ENCODE measurements at places on chromosomes 4 and X.

GRCh38 chrX:48720577-48721250, 24.2 kb downstream of the SUV39H1 start:
- DNase-seq = peak; percentile 37

DNA sequence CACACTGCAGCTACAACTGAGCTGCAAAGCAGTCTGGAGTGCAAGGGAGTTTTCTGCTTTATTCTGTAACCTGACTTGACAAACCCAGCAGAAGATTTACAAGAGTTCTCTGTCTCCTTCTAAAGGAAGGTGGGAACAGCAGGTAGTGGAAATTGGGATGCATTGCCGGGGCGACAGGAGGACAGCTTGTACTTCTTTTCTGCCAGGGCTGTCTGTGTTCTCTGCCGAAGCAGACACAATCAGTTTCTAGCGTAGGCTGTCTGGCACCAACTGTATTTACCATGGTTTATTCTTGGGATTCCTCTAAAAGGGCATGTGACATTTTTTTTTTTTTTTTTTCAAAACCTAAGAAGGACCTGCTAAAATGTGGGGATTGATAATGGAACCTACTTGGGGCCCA, 190.8 kb upstream of the GK2 start:
- no peak for DNase-seq

- no peak for DNase-seq
These were observed 33.3 kb upstream of the SULT1B1 start for GRCh38 chr4:69793732-69794131.

DNA sequence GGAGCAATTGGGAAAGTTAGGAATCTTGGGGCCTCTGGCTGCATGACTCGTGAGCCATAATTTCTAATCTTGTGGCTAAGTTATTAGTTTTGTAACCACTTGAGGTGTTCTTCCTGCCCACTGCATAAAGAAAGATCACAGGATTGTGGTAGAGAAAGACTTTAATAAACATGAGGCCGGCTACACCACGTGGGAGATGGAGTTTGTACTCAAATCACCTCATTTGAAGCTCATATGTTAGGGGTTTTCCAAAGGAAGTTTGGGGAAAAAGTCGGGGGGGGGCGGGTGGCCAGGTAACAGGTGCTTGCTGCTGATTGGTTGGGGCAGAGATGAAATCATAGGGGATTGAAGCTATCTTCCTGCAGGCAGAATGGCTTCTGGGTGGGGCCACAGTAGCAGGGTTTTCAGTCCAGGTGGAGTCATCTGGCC, 287.8 kb downstream of the ZNF674 start:
- peak; percentile 19 for DNase-seq

DNA sequence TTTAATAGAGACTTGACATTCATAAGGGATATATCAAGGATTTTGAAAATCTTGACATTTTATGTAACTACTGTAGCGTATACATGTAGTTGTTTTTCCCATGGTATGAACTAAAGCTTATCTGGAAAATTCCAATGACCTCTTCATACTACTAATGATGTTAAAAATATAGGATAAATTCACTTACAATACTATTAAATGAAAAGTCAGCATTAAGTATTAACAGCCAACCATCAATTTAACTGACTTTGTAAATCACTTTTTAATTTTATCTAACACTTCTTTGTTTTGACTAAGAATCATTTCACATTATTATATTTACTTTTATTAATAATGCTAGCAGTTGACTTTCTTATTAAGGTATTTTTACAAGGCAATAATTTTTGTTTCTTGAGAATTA, 34.2 kb downstream of the DCK start:
- DNase-seq = no peak

DNA sequence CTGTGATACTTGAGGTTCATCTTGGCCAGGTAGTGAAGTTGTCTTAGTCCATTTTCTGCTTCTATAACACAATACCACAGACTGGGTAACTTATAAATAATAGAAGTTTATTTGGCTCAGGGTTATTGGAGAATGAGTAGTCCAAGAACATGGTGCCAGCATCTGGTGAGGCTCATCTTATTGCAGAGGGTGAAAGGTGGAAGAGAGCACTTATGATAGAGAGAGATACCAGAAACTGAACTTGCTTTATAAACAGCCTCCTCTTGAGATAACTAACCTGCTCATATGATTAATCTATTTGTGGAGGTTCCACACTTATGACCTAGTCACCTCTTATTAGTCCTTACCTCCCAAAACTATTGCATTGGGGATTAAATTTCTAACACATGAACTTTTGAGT, 1.6 kb downstream of the C4orf51 start:
- no peak for DNase-seq

GRCh38 chrX:148784856-148785255, 284.4 kb downstream of the AFF2 start:
- DNase-seq = no peak

DNA sequence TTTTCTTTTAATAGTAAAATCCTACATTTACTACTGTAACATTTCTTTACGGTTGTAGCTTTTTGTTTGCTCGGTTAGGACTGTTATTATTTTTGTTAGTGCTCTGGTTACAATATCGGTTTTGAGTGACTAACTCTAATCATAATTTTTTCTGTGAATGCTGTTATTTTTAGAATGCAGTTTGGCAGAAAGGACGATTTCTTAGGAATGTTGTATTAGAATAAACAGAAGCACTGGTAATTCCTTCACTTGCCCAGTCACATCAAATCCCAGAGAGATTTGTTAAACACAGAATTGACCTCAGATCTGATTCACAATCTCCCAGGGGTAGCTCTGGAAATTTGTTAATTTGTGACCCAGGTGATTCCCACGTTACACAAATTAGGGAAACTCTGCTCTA, 21.7 kb downstream of the DDIT4L start:
- no peak for DNase-seq

DNA sequence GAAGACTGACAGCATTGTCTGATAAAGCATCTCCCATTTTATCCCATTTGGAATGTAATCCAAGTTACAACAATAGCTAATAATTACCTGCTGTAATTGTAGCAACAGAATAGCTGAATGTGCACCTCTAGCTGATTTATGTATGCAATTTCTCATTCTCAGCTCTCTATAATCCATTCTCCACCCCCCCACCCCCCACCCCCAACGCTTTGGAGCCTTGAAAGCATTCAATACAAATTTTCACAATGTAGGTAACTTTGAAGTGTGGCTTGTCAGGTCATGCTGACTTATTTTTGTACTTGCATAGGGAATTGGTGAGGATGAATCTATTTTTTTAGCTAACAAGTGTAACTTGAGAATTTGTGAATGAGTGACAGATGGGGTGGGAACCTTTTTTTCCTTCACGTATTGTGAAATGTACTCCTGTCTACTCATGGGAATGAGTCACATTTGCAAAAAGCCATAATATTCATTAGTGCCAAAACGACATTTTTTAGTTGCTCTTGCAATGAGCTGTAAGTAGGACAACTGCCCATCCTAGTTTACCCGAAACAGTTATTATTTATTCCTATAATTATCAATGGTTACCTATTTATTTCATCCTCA, 159.3 kb downstream of the PALLD start:
- no peak for DNase-seq

DNA sequence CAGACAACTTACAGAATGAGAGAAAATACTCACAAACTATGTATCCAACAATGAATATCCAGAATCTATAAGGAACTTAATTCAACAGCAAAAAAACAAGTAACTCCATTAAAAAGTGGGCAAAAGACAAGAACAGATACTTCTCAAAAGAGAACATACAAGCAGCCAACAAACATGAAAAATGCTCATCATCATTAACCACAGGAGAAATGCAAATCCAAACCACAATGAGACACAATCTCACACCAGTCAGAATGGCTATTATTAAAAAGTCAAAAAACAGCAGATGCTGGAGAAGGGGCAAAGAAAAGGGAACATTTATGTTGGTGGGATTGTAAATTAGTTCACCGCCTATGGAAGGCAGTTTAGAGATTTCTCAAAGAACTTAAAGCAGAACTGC, 150.3 kb downstream of the FGF16 start:
- no peak for DNase-seq

GRCh38 chr4:161856711-161857326, 307.0 kb downstream of the FSTL5 start:
- DNase-seq = no peak

All from CD4-positive, alpha-beta T cell treated with Interleukin-12 subunit alpha and Interleukin-12 subunit beta, for 1 hour (primary cell).